ENCODE measurements at places on chromosomes 3 and 15.

GRCh38 chr3:45153658-45154437 lies 7.7 kb upstream of the CDCP1 start:
- no peak for DNase-seq

DNA sequence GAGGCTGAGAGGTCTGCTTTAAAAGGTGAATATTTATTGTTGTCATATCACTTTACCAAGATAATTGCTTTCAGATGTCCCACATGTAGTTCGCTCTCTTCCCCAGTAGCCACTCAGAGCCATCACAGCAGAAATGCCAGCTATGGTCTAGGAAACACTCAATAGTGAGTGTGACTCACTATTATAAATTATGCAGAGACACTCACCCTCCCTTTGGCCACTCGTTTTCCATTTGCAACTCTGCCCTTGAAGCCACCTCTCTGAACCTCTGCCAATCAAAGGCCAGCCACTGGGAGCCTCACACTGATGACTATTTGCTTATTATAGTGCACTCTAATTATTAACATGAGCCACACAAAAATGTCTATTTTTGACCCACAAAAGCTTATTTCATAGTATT lies 328.1 kb upstream of the ATP10A start:
- no peak for DNase-seq

DNA sequence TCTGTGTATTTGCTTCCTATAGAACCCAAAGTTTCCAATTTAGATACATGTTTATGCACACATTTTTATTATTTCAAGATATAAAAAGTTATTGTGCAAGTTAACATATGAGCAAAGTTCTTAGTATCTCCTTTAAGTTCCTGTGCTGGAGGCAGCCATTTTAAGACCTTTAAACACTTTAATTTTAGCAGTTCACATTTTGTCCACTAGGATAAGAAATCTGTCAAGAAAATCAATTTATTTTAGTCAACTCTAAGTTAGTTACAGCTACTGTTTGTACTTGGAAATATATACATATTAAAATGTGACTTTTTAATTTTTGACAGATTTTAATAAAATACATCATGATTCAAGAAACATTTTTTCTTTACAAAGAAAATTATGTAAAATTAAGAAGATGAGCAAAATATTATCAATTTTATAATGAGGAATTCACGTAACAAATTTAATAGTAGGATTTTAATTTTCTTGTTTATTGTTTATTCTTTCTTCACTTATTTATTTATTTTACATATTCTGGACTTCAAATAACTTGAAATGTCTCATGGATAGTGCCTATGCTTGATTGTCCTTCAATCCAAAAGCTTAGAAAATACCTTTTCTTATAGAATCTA lies 402.6 kb upstream of the GBE1 start:
- no peak for DNase-seq

DNA sequence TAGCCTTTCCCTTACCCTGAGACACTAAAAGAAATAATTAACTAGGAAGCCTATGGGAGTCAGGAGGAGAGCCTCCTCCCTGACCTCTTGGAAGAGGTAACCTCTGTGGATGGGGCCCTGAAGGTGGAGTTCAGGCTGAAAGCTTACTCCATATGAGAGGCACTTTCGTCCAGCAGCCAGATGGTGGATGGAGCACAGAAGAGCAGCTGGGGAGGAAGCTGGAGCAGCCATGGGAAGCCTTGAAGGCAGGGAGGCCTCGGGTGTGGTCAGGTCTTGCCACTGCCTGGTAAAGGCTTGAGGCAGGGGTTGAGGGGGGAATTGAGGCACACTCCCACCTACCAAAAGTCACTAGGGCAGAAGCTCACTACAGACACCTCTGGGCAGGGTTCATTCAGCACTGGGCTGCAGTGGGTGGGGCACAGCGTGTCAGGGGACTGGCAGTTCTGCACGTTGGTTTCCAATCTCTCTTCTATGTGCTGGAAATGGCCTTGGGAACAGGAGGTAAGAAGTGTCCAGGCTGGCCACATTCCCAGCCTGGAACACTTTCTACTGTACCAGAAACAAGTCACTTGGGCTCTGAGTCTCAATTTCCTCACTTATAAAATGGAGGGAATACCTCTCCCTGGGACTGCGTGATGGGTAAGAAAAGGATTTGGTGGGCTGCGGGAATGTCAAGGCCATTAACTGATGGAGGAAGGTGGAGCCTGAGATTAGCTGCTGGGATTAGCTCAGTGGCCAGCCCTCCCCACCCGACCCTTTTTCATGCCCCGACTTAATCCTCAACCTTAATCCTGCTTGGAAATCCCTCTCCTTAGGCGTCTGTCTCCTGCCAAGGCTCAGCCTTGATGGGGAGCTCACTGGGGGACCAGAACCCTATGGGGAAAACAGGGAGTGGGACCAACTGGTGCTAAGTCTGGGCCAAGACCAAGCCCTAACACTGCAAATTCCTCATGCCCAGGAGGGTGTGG lies 5.4 kb downstream of the PCBP4 start:
- no peak for DNase-seq

DNA sequence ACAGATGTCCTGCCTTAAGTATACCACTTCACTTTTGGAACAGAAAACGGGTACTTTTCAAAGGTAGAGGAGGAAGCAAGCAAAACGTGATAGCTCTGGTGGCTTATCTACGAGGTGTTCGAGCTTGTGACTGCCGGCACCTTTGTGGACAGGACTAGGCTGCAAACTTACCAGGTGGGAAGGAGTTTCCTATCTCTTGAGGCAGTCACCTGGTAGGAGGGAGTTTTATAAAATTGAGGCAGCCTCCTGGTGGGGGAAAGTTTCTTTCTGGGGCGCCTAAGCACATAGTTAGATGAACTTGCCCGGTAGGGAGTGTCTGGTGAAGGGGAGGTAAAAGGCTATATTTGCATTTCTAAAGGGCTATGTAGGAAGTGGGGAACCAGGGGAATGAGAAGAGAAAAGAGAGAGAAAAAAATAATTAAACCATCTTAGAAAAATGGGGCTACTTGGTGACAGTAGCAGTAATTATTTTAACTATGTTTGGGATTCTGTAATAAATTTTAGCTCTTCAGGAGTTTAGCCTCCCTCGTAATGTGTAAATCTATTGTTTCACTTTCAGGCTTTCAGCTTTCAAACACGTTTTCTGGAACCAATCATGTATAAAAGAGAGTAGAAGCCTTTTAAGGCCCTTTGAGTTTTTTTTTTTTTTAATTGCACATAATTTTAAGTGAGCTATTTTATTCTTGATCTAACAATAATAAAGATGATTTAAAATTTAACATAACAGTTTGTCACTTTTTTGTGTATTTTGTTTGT lies 131.0 kb downstream of the IL5RA start:
- no peak for DNase-seq

DNA sequence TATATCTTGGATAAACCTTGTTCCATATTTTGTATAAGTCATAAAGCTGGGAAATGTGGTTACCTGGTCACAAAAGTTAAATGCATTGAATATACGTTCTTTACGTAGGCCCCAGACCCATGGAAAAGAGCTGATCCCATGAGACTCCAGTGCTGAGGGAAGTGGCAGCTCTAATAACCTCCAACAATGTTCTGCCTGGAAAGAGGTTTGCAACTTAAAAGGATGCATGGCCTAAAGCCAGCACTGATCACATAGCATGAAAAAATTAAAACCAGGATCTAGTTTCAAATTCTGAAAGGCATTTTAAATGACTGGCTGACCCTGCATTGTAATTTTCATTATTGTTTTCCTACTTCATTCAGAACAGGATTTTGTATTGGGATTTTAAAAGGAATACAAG lies 27.9 kb upstream of the STRIT1 start:
- DNase-seq = no peak

DNA sequence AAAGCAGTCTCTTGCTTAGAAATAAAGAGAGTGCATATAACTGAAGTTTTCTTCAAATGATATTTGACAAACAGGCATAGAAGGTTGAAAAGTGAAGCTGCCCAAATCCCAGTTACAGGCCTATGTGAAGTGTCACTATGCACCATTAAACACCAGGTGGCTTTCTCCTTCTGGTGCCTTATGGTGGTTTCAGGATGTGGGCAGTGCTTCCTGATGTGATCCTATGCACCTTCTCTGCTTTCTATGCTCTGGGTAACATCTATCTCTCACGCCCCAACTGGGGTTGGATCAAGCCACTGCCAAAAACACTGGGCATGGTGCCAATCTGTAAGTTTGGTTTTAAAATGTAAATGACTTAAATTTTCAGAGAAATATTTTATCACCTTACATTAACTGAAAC lies 744.7 kb downstream of the TUSC7 start:
- no peak for DNase-seq

- DNase-seq = no peak
Observed at GRCh38 chr3:180280555-180280954, 243.8 kb upstream of the PEX5L start.

DNA sequence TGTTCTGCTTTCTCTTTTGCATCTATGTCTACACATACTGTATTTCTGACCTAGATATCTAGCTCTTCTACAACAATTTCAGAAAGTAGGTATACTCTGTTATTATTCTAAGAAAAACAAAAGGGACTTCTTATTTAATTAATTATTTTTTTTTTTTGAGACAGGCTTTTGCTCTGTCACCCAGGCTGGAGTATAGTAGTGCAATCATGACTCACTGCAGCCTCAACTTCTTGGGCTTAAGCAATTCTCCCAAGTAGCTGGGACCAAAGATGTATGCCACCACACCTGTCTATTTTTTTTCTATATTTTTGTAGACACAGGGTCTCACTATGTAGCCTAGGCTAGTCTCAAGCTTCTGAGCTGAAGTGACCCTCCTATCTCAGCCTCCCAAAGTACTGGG lies 130.6 kb downstream of the MBNL1 start:
- no peak for DNase-seq

DNA sequence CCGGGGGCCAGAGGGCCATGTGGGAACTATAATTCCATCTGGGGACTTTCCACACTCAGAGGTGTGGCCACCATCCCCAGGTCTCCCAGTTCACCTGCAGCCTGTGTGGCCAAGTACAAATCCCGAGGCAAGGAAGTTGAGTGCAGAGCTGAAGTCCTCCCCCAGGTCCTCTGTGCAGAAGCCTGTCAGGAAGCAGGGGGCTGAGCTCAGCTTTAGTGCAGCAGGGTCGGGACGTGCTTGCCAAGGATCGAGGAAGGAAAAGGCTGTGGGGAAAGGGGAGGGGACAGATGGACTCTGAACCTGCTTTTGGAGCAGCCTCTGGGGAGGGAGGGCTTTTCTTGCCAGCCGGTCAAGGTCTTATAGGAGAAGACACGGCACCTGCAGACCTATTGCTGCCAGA lies 67.7 kb downstream of the CHRNA7 start:
- no peak for DNase-seq

- no peak for DNase-seq
Observed at GRCh38 chr15:58268746-58269267, 130.6 kb downstream of the AQP9 start.

DNA sequence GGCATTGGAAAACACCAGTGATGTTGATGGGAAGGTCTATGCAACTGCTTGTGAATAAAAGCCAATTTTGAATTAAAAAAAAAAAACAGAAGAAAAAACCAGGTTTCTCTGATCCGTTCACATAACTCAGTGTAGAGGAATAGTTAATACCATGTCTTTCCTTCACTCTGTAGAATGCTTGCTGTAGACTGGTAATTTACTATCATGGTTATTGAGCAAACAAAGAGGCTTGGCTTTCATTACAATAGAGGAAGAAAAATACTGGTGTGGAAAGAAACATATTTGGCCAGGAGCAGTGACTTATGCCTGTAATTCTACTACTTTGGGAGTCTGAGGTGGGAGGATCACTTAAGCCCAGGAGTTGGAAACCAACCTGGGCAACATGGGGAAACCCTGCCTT lies 41.1 kb downstream of the GATM start:
- no peak for DNase-seq

GRCh38 chr3:173857154-173857553 lies 459.6 kb downstream of the NLGN1 start:
- no peak for DNase-seq

- DNase-seq = no peak
Observed at GRCh38 chr3:183854318-183855035, 29.1 kb upstream of the MAP6D1 start.

- no peak for DNase-seq
Observed at GRCh38 chr3:106428565-106428994, 559.8 kb upstream of the CBLB start.

- no peak for DNase-seq
Observed at GRCh38 chr15:57705746-57706404, 639 bp upstream of the POLR2M start.

GRCh38 chr3:84724877-84725276 lies 233.9 kb upstream of the CADM2 start:
- no peak for DNase-seq

DNA sequence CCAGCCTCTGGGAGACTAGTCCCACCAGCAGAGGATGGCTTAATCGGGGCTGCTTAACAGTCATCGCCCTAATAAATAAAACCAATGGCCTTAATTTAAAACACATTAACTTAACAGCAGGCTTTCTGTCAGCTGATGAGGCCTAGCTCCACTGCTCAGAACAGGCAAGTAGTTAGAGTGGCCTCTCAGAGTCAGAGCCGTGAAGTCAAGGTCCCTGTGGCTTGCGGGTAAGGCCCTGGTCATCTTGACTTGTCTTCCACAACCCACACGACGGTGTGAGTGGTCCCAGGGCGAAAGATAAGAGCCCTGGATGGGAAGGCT lies 11.8 kb downstream of the XXYLT1 start:
- no peak for DNase-seq

GRCh38 chr3:49623071-49623470 lies 51.1 kb upstream of the APEH start:
- no peak for DNase-seq

DNA sequence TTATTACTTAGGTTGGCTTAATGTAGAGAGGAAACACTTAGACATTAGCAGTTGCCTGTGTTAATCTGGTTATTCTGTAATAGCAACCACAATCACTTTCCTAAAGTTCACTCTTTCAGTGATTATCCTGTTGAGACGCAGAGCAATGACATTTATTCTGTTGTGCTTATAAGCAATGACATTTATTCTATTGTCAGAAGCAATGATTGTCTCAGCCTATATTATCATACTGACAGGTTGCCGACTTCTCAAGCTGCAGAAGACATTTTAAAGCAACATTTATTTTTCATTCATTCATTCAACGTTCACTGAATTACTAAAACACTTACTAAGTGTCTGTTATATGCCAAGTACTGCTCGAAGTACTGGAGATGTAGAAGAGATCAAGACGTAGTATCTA lies 193.5 kb upstream of the SLITRK3 start:
- DNase-seq = no peak

GRCh38 chr3:56693750-56694149 lies 10.7 kb upstream of the TASOR start:
- no peak for DNase-seq

GRCh38 chr3:77158730-77159581 lies 119.1 kb downstream of the ROBO2 start:
- DNase-seq = no peak

DNA sequence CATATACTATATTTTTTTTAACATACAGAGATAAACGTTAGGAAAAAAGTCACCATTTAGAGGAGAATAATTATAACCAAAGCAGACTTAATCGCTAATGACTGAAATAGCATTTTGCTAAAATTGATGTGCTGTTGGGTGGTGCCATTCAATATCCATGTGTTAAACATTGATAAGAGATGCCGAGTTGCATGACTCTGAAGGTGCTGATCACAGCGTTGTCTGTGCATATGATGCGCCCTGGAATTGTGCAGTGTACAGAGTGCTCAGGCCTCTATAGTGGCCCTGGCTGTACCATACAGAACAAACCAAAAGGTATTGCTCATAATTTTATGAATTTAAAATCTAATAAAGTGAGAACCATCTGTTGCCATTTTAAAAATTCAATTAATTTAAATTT lies 168.3 kb downstream of the MEIS2 start:
- no peak for DNase-seq
